ENCODE measurements at places on chromosomes 2 and 18.

DNA sequence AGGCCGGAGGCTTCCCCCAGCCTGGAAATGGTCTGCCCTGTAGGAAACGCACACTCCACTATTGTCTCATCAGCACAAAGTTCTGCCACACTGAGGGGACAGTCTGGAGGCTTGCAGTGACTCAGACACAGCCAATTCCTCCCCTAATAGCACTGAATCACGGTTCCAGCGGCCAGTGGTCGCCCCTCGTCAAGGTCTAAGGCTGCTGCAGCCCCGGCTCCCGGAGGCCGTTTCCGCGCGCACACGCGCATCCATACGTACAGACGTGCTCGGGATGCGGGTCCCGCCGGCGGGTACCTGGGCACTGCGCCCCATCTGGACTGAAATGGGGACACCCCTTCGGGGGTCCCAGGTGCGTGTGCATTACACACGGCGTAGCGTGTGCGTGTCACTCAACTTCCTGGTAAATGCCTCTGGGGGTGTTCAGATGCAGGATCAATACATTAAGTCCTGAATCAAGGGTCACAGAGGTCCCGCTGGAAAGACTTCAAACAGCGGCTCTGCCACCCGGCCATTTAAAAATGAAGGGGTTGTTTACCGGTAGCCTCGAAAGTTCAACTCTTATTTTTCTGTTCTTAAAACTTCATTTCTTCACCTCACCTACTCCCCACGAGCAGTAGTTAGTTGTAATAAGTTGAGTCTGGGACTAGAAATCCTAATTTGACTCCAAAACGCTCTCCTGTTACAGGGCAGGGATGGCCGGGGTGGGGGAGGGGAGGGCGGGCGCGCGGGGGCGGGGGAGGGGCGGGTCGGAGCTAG, 572 bp upstream of the ZNF516 start:
- no peak for DNase-seq

- DNase-seq, result no peak
Measured at GRCh38 chr2:184721881-184722280, 123.6 kb downstream of the ZNF804A start.

DNA sequence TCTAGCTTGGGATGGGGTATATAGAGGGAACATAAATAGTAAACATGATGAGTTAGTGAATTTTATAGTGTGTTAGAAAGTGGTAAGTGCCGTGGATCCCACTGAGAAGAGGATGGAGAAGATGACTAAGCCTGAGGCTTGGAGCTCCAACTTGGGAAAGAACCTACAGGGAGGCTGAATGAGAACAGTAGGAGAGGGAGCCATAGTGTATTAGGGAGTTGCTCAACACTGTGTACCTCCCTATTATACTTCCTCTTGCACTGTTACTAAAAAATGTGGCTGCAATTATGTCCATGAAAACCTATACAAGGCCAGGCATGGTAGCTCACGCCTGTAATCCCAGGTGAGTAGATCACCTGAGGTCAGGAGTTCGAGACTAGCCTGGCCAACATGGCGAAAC, 2.9 kb upstream of the SLC19A3 start:
- no peak for DNase-seq

- DNase-seq, result no peak
Measured at GRCh38 chr2:129103936-129104878, 785.5 kb upstream of the HS6ST1 start.

GRCh38 chr2:143994961-143995360, 525.0 kb downstream of the ZEB2 start:
- DNase-seq, result no peak

DNA sequence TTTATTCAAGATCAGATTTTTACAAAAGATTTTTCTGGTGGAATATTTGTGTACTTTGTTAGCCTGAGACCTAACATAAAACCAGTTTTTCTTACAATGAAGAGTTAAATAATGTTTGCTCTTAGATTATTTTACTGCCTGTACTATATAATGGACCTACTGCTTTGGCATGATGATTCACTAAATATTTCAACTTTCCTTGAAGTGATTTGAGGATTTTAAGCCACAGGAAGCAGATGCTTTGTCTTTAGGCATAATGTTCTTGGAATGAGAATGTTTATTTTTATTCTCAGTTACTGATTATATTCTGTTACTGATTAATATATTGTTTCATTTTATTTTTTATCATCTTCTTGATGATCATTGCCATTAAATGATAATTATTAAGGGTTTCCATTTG, 175.3 kb upstream of the LRP1B start:
- no peak for DNase-seq

GRCh38 chr2:62343636-62344337, 147.9 kb downstream of the B3GNT2 start:
- no peak for DNase-seq

GRCh38 chr2:224287531-224287930, 114.4 kb downstream of the FAM124B start:
- no peak for DNase-seq

DNA sequence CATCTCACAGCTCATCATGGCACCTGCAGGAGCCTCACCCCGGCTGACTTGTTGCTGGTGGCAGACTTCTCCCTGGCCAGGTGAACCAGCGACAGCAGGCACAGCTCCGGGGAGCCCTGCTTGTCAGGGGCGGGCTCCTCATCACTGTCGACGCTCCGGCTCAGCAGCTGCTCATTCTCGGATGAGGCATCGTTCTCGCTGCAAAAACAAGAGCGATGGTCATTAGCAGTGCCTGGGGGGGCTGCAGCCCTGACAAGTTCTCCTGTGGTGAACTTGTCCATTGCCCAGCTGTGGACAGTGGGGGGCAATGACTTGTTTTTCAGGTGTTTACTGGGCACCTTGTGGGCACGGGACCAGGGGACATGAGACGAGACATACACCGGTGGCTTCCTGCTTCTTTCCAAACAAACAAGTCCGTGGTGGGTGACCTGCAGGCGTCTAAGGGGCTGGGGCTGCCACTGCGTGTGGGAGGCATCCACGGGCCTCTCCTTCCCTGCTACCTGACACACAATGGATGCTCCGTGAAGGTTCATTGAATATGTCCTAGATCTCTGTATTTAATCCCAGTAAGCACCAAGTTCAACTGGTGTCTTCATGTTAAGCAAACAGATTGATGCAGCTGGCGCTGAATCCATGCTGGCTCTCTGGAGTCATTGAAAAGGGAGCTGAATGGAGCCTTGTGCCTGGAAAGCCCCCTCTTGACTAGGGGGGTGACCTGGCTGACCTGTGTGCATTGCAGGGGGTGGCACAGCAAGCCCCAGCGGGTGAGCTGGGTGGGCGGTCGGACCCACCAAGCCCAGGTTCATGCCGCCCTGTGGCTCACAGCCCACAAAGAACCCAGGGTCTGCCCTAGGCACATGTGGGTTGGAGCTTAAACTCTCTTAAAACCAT, 81.0 kb downstream of the EDAR start:
- DNase-seq, result no peak

GRCh38 chr2:96470636-96471035, 34.5 kb downstream of the NEURL3 start:
- no peak for DNase-seq
